ENCODE measurements at places on chromosomes 4 and X.

GRCh38 chrX:134743091-134743490 lies 84.8 kb upstream of the PLAC1 start:
- DNase-seq: no peak

DNA sequence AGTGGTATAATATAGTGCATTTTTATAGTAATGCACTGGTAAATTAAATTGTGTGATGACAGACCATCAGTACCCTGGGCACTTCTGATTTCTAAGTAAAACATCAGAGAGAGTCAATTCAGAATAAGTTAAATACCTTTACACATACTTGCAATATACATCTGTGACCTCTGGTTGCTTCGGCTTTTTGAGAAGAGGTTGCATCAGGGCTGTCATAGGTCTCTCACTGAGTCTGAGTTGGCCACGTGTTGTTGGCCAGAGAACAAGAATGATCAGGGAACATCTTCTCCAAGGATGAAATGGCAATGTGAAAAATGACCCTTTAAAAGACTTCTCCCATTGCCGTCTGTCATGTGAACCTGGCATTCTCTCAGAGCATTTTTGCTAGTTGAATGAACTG lies 36.9 kb upstream of the PUDP start:
- no peak for DNase-seq

- no peak for DNase-seq
Observed at GRCh38 chrX:68354879-68355628, 78.2 kb downstream of the OPHN1 start.

DNA sequence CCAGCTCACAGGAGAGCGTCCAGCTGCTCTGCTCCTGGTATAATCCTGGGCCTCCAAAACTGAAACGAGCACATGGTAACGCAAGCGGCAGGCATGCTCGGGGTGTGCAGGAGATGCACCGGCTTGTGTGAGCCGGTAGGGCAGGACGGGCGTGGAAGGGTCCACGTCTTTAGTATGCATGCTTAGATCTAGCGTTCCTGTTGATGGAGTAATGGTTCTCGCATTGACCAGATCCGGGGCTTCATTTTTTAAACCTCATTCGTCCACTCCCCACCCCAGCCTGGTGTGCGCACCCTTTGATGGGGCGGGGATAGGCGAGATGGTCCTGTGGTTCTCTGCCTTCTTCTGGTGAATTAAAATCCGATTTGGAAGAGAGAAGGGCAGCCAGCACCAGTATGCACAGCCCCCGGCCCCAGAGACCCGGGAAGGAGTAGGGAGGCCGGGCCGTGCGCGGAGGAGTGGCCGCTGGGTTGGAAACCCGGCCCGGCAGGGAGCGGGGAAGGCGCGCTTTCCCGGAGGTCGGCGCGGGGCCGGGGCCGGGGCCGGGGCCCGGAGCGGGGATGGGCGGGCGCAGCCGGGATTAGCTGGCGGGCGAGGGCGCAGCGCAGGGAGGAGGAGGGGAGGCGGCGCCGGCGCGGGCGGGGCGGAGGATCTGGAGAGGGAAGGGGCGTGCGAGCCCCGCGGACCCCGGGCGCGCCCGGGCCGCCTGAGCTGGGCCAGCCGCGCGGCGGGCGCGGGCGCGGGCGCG lies 39.9 kb downstream of the FAM149A start:
- DNase-seq: no peak

DNA sequence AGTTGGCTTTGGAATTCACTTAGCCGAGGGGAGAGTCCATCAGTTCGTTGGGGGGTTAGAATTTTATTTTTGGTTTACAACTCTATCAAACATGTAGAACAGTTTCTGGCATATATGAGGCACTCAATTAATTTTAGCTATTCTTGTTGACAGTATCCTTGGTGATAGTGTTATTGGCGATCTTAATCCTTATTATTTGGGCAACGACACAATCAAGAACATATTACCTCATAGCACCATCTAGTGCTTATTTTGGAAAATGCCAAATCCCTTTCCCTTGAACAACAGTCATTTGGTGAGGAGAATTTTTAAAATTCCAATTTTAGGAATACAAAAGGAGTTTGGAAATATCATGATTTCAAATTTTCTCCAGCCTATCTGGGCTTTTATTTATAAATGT lies 17.9 kb upstream of the PGRMC1 start:
- no peak for DNase-seq

- DNase-seq: no peak
Observed at GRCh38 chrX:49247916-49248811, 12.9 kb downstream of the CCDC22 start.

DNA sequence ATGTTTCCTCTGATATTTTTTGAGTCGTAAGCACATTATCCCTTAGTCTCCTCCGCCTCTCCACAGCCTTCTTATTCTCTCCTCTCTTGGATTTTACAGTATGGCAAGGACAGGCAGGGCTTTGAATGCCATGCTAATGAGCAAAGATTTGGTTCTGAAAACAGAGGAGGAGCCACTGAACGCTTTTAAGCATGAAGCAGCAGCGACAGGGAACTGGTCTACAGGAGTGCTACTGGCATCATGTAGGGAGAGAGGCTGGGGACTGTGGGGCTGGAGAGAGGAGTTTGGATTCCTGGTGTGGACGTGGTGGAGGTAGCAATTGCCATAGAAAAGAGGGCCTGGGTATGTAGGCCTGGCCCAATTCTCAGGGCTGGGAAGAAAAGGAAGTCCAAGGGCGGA lies 4.6 kb upstream of the CD99L2 start:
- no peak for DNase-seq

DNA sequence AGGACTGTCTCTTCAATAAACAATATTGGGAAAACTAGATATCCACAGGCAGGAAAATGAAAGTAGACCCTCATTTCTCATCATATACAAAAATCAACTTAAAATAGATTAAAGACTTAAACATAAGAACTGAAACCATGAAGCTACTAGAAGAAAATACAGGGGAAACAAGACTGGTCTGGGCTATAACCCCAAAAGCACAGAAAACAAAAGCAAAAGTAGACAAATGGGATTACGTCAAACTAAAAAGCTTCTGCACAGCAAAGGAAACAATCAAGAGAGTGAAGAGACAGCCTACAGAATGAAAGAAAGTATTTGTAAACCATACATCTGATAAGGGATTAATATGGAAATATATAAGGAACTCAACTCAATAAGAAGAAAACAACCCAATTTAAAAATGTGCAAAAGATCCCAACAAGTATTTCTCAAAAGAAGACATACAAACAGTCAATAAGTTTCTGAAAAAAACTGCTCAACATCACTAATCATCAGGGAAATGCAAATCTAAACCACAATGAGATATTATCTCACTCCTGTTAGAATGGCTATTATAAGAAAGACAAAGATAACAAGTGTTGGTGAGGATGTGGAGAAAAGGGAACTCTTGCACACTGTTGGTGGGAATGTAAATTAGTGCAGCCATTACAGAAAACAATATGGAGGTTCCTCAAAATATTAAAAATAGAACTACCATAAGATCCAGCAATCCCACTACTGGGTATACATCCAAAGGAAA lies 325.3 kb upstream of the RASGEF1B start:
- peak; percentile 2 for DNase-seq

GRCh38 chrX:17814557-17814956 lies 46.5 kb downstream of the RAI2 start:
- no peak for DNase-seq

DNA sequence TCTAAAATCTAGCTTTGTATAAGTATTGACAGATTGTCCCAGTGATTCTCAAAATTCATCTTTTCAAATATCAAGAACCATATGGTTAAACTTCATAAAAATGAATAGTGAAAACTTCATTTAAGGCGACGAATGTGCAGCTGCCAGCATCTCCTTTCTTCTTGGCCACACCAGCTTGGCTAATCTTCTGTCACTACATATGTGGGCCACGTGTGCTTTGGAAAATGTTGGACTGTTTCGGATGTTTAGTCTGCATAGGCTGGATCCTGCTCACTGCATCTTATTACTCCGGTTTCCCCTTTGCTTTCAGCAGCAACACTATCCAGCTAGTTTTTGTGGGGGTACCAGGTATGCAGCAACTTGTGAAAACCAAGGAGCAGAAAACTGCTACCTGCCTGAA lies 221.9 kb downstream of the BMPR1B start:
- no peak for DNase-seq

GRCh38 chrX:17033225-17033624 lies 86.8 kb downstream of the REPS2 start:
- DNase-seq: no peak

DNA sequence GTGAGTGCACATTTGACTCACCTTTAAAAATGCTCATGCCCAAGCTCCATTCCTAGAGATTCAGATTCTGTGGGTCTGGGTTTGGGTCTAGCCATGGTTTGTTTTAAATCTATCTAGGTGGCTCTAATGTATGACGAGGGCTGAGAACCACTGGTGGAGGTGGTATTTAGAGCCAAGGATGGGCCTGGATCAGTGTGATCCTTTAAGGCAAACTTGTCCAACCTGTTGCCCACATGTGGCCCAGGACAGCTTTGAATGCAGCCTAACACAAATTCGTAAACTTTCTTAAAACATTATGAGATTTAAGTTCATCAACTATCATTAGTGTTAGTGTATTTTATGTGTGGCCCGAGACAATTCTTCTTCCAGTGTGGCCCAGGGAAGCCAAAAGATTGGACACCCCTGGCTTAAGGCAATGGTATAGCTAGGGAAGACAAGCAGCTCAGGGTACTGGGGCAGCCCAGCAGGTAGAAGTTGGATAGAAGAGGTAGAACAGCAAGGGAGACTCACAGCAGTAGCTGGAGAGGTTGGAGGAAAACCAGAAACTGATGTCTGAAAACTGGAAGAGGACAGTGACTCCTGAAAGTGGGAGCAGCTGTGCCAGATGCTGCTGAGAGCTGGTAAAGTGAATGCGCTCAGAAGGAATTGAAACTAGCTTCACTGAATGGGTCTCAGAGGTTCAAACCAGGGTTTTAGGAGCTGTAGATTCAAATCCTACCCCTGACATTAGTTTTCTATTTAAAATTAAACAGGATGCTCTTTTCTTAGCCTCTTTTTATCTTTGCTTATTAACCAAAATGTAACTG lies 18.2 kb downstream of the ADD1 start:
- DNase-seq: no peak

DNA sequence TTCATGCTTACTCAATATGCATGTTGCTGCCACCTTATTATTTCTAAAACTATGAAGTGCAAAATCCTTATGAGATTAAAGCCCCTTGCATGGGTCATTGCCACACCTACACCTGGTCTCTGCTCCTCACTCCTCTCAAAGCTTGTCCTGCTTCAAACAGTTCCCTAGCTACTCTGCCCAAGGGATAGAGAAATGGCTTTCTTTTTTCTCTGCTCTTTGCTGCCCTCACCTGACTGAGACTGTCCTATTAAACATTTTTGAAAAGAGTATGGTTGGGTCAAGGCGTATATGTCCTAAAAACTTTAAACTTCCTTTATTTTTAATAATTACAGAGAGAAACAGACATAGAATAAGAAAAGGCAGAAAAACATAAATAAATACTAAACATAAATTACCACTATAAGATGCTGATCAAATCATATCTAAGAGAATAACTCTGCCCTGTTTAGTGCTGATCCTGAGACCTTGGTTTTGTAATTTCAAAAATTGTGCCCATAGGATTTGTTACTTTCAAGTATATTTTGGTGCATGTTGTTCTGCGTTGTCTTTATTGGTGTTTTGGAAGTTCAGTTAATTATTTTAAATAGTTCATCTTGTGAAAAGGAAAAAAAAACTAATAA lies 704.9 kb upstream of the PABPC4L start:
- no peak for DNase-seq

DNA sequence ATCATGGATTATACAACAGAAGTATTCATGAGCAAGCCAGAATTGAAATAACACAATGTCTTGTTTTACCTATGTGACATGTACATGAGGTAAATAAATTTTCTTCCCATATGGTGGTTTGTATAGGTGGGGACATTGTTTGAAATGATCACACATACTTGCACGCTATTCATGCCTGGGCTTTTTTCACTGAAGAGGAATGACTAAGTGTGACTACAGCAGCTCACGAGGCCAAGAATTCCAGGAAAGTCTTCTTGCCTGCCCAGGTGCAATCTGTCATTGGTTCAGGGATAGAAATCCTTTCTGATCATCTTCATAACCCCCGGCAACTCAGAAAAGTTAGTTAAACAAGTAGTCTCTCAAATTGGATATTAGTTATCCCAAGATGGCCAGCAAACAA lies 36.3 kb upstream of the AREG start:
- no peak for DNase-seq

GRCh38 chrX:78314561-78314960 lies 12.8 kb downstream of the CYSLTR1 start:
- no peak for DNase-seq

- no peak for DNase-seq
Observed at GRCh38 chr4:141814499-141814898, 178.1 kb downstream of the IL15 start.

DNA sequence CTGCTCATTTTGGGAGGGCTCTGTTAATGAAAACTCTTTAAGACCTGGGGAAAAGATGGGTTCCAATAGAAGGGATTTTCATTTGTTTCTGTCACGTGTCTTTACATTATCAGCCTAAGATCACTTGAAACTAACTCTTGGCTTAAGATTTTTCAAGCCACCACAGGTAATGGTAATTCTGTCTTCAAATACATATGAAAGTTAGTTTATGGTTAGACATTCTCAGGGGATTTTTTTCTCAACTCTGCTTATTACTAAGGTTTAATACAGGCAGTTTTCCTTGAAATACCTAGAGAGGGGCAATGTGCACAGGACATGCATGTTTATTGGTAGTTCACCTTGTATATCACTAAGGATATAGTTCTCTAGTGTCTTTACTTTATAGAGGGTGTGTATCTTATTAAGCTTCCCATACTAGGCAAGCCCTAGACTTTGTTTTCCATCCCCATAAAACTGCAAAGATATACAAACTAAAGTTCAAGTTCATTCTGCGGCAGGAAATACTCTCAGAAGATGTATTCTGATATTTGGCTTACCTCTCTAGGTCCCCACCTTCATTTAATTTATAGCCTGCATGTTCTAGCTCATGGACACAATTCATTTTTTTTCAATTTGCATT lies 38.2 kb upstream of the MYOZ2 start:
- no peak for DNase-seq

DNA sequence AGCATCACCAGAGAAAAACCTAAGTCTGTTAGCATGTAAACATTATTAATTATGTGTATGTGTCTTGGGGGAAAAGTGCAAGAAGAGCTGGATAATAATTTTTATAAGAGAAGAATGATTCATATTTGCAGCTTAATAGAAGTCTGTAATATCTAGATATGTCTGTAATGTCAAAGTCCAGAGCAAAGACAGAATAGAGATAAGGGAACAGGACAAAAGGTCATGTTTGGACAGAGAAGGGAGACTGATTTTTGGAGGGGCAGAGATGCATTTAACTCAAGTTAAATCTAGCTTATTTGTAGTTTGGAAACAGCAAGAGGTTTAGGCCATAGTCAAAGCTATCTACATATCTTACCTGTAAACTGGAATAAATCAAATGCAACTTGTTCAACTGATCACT lies 61.2 kb downstream of the MAGED1 start:
- no peak for DNase-seq

GRCh38 chrX:42090395-42090794 lies 167.0 kb upstream of the CASK start:
- no peak for DNase-seq

- no peak for DNase-seq
Observed at GRCh38 chrX:151505796-151506195, 57.7 kb upstream of the PASD1 start.
